Activated CD8-positive, alpha-beta memory T cell treated with anti-CD3 and anti-CD28 coated beads for 24 hours (primary cell): ENCODE measurements at places on chromosomes 5 and 9.

DNA sequence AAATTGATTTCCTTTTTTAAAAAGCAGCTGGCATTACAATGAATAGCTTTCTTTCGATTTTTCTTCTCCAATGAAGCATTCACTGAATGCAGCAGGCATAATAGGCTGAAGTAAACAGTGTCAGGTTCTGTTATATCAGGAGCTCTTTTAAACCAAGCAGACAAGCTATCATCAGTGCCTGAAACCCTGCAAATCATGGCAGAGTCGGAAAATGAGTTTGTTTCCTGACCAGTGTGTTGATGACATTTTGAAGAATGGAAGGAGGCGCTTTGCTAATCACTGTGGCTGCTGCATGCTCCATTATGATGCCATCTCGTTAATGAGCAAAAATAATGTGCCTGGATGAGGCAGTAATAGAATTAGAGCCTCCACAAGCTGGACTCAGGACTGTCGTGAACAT, 284.5 kb downstream of the ZNF608 start:
- no peak for DNase-seq

DNA sequence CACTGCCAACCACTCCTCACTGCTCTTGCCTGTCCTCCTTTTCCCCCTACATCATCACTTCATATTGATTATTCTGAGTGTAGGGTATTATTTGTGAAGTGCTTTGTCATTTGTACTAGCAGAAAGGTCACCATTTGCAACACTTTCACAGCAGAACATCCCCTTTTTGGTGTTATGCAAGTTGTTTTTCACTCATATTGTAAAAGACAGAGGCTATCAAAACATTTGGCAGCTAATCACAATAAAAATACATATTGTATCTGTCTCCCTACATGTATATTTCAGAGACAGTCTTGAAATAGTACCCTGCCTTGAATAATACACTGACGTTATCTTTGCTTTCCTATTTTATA, 82.3 kb downstream of the ANXA1 start:
- DNase-seq = no peak

DNA sequence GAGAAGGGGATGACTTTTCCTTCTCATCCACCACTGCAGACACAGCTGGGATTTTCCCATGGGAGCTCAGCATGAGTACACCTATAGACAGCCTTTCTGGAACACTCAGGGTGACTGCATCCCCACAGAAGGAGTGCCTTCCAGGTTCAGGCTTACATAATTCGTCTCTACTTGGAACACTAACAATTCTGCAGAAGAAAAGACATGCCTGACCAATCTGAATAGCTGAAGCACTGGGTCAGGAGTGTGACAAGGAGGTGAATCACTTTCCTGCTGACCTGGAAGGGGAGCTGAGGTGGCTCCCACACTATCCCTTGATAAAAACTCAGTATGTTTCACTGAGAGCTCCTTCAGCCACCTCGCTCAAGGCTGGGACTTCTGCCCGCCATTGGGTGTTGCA, 425.3 kb downstream of the TLR4 start:
- no peak for DNase-seq

DNA sequence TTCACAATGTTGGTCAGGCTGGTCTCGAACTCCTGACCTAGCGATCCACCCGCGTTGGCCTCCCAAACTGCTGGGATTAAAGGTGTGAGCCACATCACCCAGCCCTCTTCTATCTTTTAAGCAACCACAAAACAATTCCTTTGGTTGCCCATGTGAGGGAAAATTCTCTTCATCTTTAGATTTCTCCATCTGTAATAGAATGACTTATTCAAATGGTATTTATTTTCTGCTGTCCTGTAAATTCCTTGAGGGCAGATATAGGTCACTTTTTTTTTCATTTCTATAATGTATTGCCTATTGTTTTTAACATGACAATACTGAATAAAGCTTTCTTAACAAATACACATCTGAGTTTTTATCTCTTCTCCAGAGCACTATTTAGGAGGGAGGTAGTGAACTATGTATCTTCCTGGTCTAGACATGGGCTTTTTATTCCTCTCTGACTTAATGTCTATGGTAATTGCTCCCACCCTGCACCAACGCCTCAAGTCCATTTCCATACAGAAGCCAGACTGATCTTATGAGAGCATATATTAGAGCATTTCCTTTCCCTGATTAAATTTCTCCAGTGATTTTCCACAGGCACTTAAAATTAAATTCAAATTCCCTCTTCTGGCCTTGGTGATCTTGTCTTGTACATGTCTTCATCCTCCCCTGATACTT, 595.6 kb downstream of the CAAP1 start:
- no peak for DNase-seq

DNA sequence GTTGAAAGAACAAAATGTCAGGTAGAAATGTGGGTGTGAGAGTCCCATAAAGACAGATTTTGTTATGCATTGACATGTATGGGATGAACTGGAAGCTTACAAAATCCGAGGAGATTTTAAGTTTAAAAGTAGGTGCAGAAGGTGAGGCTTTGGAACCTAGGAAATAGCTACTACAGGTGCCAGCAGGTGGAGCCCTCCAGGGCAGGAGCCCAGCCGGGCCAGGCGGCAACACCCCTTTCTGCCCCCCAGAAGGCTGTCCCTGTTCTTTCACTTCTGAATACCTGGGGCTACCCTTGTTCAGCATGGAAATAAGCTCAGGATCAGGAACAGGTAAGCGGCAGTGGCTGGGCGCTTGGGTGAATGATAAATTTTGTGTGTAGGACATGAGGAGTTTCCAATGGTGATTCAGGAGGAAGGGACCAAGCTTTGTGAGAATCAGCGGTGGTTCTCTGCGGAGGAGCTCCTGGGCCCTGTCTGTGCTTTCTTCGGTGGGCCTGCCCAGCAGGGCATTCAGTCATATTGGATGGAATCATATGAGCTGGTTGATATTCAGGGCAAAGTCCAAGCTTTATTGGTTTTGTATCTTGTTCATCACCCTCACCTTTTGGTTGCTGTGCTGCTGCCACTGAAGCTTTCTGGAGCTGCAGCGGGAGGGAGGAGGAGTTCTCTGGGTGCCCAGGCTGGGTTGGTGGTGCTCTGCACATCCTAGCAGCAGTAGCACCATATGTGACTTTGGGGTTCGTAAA, 12.3 kb downstream of the PCBD2 start:
- no peak for DNase-seq

GRCh38 chr5:66757219-66757833, 161.1 kb downstream of the MAST4 start:
- no peak for DNase-seq

DNA sequence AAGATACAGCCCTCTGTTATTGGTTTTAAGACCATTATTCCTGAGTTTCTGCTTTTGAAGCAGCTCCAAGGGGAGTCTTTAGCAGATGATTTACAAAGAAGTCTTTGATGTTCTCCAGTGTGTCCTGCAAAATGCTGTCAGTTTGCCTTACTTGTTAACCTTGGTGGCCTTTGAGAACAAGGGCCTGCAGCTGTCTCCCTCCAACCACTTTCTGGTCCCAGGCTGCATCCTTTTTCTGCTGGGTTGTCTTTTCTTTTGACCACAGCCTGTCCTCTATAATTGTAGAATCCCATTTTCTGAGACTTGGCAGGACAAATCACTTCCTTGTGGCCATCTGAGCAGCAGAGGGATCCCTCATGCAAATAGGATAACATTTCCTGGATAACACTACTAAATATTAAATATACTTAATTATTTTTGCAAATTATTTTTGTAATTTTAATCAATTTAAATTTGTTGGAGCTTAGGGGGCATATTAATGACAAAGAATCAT, 281.4 kb downstream of the DMRT2 start:
- no peak for DNase-seq

GRCh38 chr5:98769210-98769958, 4.1 kb upstream of the RGMB start:
- DNase-seq = peak; percentile 79

DNA sequence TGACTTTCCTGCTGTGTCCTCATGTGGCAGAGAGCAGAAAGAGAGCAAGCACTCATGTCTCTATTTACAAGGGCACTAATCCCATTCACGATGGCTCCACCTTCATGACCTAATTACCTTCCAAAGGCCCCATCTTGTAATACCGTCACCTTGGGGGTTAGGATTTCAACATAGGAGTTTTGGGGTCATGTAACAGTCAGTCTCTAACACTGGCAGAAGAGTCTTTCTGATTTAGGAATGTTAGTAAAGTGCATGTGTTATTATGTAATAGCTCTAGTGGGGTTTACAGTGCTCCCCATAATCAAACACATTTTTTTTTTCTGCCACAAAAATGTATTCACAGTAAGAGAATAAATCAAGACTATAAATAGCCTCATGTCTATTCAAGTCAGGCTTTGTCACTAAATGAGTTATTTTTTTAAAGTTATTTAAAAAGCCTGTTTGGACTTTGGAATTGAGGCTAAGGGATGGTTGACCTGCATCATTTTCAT, 19.1 kb downstream of the GALNT10 start:
- no peak for DNase-seq

DNA sequence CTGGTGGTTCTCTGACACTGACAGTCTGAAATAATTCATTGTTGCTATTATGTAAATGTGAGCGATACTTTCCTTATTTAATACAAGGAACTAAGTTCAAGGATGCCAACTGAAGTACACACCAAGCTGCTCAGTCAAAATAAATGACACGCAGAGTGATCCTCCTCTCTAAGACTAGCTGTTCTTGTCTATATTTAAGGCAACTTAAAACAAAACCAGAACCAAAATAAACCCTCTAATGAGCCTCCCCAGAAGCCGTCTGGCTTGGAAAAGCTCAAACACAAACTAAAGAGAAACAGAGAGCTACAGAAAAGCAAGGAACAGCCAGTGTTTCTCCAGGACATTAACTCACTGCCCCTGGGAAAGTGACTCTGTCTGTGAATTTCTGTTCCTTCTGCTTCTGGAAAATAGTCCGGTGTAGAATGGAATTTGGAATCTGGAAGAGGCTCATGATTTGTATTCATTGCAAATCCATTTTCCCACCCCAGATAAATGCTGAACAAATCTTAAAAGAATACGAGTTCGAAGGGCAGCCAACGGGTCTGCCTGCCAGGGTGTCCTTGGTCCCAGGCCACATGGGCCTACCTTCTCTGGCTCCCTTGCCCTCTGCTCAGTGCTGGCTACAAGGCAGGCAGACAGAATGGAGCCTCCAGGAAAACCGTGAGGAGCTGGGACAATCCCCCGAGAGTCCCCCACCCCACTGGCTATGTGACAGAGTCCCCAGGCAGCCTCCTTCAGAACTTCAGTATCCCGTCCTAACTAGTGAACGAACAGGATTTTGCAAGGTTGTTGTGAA, 14.8 kb downstream of the GGTA1 start:
- DNase-seq = no peak

- no peak for DNase-seq
These were observed 10.7 kb downstream of the PRRT1B start for GRCh38 chr9:131555841-131556673.

DNA sequence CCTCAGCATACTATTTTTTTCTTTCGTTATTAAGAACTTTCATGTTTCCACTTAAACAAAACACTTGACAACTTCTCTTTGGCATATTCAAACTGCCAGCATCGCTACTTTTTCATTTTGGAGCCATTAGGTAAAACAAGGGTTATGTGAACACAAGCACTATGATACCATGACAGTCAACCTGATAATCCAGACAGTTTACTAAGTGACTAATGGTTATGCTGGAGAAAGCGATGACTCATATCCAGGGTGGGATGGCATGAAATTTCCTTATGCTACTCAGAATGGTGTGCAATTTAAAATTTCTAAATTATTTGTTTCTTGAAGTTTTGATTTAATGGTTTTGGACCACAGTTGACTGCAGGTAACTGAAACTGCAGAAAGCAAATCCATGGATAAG, 29.9 kb upstream of the PRSS3 start:
- DNase-seq = no peak

GRCh38 chr5:95969651-95970358, 8.2 kb upstream of the ELL2 start:
- DNase-seq = no peak

DNA sequence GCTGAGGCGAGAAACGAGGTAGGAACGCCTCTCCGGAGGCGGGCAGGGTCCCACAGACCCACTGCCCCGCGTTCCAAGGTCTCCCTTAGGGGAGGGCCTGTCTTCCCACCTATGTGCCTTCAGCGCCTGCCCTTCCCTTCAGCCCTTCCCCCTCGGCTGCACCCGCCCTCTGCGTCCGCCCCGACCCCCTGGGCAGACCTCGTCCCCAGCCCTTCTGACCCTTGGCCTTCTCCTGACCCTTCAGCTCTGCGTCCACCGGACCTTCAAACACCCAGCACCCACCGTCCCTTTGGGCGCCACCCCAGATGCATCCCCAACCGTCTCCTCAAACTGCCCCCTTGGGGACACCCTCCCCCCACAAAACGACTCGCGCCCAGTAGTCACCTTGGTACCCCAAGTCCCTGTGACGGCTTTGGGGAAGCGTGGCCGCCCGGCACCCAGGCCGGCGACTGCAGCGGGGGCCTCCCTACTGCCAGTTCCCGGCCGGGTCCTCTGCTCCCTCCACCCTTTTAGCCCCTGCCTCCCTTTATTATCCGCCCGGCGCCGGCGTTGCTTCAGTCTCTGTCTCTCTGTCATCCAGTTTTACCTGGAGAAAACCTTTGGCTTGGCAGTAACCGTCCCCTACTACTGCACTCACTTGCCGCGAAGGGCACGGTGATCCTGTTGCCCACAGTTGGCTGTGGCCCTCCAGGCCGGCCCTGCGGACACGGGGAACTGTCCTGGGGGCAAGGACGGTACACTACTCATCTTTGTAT, 421 bp downstream of the RUSC2 start:
- peak; percentile 65 for DNase-seq

DNA sequence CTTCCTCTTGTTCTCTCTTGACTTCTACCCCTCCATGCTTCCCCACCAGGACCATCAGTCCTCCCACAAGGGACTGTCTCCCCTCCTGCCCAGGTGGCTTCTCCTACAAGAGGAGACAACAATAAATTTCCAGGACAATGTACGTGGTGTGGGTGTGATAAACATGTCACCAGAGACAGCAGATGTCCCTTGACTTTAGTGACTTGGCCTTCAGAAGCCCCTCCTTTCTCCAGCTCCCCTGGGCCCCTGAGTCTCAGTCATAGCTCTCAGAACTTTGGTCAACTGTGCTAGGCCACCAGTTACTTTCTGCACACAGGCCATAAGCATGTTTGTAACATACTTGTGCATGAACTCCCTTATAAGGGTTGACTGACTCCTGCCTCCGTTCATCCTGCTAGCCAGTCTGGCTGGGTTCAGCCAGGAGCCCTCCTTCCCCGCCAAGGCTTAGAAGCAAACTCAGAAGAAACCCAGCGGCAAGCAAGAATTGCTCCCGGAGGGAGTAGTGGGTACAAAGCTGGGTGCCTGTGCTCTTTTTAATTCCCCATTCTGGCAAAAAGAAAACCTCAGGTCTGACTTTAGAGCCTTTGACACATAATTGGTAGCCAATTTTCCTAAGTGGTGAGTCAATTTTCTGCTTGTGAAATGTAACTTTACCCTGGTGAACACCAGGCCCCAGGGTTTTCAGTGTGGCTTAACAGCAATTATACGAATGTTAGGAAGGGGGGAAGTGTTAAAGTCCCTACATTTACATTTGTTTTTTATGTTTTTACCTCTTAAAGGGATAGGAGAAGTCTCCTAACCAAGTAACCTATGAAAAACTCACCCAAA, 49.2 kb downstream of the EBF1 start:
- DNase-seq = no peak

GRCh38 chr5:146962801-146963355, 84.3 kb upstream of the PPP2R2B start:
- DNase-seq = no peak

GRCh38 chr9:19181561-19181960, 48.9 kb upstream of the DENND4C start:
- no peak for DNase-seq

- DNase-seq = no peak
These were observed 3.1 kb upstream of the APC start for GRCh38 chr5:112734597-112734996.
